ENCODE measurements at places on chromosomes 2 and 18.

GRCh38 chr2:39512941-39513340 lies 75.9 kb upstream of the MAP4K3 start:
- no peak for DNase-seq

DNA sequence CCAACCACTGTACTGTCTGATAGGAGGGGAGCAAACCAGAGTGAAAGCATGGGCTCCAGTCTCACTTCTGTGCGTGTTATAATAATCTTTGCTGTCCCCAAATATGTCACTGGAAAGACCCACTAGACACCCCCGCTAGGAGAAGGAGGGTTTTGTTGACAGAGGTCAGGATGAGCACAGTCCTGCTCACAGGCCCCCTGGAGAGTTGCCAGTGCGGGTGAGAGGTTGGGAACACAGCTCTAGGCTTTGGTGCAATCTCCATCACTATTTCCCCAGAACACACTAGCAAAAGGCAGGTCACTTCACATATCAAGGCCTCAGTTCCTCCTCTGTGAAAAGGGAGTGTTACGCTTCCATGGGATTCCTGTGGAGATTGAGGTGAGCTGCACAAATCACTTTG lies 9.7 kb downstream of the XDH start:
- DNase-seq: no peak

GRCh38 chr2:201237486-201238123 lies 22.7 kb upstream of the CASP8 start:
- DNase-seq: no peak

DNA sequence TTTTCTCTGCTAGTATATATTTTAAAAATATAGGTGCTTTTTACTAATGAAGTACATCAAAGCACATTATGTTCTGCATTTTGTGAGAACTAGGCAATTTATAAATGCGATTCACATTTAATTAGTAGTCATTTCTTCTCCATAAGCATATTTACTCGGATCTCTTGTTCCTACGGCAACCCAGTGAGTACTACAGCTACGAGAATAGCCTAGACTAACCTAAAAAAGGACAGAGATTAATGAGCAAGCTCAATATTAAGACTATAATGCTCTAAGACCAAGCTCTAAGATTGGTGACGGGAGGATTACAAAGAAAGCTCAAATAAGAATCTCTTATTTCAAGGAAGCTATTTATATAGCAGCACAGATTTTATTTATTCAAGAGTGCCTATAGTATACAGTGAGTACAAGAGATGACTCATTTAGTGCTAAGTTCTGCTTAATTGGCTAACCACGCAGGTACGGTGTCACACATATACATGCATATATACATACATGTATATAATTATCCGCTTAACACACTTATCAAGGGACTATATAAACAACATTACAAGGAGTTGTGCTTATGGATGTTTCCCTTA lies 364.7 kb downstream of the GPD2 start:
- no peak for DNase-seq

GRCh38 chr2:162840598-162841246 lies 2.2 kb upstream of the KCNH7 start:
- peak; percentile 31 for DNase-seq

- DNase-seq: no peak
Measured at GRCh38 chr2:185998562-185999070, 260.0 kb downstream of the FSIP2 start.

GRCh38 chr18:35836932-35837331 lies 135.5 kb upstream of the RMP24 start:
- DNase-seq: no peak

- no peak for DNase-seq
Measured at GRCh38 chr2:235095569-235095968, 143.8 kb downstream of the SH3BP4 start.

GRCh38 chr2:39778775-39779340 lies at the start of gene THUMPD2:
THUMPD2 (minus strand) TSS chr2:39779258; CDS start chr2:39779239, 19 bp downstream.
- DNase-seq: peak; percentile 84

- DNase-seq: no peak
Measured at GRCh38 chr2:236980961-236981360, 104.7 kb upstream of the COPS8 start.

GRCh38 chr2:196607073-196607472 lies 32.4 kb upstream of the CCDC150 start:
- DNase-seq: no peak

- DNase-seq: no peak
Measured at GRCh38 chr2:118350621-118351020, 262.4 kb downstream of the INSIG2 start.

DNA sequence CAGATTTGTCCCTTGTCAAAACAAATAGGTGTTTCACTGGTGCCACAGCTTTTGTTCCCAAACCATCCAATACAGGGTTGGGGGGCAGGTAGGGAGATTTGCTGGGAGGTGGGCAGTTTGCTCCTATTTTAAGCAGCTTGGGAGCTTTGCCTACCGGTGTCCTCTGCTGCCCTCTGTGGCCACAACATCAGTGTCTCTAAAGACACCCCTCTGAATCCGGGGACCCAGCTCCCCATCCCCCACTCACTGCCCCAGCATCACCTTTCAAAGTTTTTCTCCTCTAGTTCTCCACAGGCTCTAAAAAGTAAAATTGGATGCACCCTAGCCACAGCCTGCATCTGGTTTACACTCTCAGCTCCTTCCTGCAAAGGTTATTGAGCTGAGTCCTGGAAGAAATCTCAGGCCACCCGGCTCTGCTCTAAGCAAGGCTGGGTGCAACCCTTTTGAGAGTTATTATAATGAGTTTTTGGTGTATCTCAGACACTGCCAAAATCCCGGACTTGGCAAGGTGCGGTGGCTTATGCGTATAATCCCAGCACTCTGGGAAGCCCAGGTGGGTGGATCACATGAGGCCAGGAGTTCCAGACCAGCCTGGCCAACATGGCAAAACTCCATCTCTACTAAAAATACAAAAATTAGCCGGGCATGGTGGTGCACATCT lies 2.9 kb upstream of the EPAS1 start:
- DNase-seq: peak; percentile 59

DNA sequence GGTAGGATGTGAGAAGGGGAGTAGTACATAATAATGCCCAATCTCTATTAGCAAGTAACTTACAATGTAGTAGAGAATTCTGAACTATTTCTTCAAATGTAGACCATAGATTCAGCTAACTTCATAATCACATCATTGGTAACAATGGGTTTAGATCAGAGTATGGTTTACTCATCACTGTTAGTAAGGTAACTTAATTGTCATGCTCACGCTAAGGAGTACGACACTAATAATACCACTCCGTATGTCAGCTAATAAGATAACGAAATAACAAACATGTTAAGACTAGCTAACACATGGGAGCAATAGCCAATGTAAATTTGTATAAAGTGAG lies 56.4 kb upstream of the CCDC141 start:
- no peak for DNase-seq

- no peak for DNase-seq
Measured at GRCh38 chr2:113869253-113869652, 20.6 kb upstream of the ACTR3 start.

GRCh38 chr18:11998193-11998592 lies 16.9 kb downstream of the IMPA2 start:
- DNase-seq: no peak

GRCh38 chr2:176817061-176817565 lies 395.5 kb upstream of the HNRNPA3 start:
- peak; percentile 10 for DNase-seq

GRCh38 chr18:77407733-77408132 lies 158.1 kb downstream of the GALR1 start:
- no peak for DNase-seq

- DNase-seq: peak; percentile 48
Measured at GRCh38 chr2:38835990-38836389, 39.7 kb downstream of the DHX57 start.

DNA sequence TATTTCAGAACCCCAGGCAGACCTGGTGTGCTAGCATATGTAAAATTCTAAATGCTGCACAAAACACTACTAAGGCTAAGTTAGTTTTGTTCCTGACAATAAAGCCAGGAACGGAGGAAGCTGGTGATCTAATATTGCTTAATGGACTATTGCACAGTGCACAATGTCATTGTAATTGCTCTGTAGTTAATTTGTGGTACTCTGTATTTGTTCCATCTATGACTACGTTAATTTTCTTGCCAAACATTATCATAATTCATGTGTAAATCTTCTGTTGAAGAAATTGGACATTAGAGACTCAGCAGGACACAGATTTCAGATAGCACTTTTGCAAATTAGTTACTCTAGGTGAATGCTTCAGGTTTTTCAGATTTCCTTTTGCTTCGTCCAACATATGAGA lies 232.3 kb downstream of the RIT2 start:
- no peak for DNase-seq

- DNase-seq: peak; percentile 27
Measured at GRCh38 chr2:133498662-133499585, 69.3 kb downstream of the NCKAP5 start.

DNA sequence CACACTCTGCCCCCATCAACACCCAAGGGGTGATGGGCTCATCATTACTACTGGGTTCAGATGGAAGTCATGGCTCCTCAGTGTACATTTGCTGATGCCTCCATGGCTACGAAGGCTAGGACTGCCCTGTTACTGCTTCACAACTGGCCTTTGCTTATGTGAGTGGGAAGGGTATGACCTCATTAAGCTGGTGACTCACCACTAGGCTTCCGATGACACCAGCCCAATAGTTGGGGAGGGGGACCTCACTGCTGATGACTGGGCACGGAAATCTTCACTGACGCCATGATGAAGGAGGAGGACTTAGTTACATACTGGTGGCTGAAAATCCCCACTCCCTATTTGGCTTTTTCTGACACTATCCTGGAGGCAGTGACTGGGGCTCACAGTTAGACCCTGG lies 263.2 kb downstream of the CMPK2 start:
- no peak for DNase-seq

- no peak for DNase-seq
Measured at GRCh38 chr2:128727914-128728313, 409.2 kb upstream of the HS6ST1 start.

DNA sequence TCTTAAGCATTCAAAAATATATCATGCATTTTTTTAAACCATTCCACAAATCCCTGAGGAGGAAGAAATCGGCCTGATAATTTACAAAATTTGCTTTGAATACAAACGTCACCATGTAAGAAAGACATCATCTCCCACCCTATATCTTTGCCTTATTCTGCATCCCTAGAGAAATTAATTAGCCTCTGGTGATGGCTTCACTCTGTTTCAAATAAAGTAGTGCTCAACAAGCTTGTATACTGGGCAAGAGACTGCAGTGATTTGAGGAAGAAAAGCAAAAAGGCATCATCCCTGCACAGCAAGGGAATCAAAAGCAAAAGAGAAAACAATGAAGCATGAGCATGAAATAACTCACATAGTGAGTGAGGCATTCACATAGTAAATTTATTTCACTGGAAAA lies 375.5 kb downstream of the CDH7 start:
- no peak for DNase-seq

DNA sequence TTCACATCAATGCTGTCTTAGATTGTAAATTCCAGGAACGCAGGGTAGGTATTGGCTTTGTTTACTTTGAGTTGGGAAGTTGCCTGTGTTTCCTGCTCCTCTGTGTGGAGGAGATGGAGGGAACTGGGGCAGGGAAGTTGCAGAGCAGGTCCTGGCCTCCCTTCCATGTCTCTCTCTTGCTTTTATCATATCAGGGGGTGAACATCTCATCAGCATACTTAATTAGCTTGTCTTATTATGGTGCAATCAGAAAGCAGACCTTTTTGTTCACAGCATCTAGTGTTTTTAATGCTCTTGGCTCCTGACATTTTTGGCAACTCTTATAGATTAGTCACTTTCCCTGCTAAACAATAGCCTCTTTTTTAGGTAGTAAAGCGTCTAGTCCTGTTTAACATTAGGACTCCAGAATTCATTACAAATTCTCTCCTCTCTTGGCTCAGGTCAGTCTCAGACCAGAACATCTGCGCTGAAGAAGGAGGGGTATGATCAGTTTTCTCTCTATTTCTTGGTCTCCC lies 11.5 kb upstream of the DIPK1C start:
- DNase-seq: no peak

GRCh38 chr2:103627301-103627700 lies 865.5 kb downstream of the TMEM182 start:
- no peak for DNase-seq

- peak; percentile 72 for DNase-seq
Measured at GRCh38 chr2:11784747-11785610, 38.5 kb downstream of the LPIN1 start.

DNA sequence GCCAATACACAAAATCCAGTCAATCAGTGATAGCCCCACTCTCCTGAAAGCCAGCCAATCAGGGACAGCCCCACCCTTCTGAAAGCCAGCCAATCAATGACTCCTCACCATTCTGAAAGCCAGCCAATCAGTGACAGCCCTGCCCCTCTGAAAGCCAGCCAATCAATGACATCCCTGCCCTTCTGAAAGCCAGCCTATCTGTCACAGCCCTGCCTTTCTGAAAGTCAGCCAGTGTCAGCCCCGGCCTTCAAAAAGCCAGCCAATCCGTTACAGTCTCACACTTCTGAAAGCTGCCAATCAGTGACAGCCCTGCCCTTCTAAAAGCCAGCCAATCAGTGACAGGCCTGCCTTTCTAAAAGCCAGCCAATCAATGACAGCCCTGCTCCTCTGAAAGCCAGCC lies 95.9 kb upstream of the HDAC4 start:
- DNase-seq: no peak

DNA sequence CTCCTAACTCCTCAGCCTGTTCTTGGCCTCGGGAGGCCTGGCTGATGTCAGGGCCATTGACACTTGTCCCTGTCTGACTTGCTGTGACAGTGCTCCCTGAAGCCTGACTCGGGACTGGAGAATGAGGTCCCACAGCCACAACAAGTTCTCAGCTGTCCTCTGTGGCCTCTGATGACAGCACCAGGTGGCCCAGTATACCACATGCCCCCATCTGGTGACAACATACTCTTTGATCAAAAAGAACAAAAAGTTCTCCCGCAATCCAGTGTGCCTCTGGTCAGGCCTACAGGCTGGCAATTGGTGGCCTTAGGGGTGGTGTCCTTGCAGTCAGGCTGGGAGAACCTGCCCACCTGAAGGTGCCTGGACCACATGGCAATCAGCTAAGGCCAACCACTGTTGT lies 102.6 kb downstream of the SEPTIN10 start:
- no peak for DNase-seq

- no peak for DNase-seq
Measured at GRCh38 chr18:26309281-26309680, 83.0 kb downstream of the TAF4B start.

DNA sequence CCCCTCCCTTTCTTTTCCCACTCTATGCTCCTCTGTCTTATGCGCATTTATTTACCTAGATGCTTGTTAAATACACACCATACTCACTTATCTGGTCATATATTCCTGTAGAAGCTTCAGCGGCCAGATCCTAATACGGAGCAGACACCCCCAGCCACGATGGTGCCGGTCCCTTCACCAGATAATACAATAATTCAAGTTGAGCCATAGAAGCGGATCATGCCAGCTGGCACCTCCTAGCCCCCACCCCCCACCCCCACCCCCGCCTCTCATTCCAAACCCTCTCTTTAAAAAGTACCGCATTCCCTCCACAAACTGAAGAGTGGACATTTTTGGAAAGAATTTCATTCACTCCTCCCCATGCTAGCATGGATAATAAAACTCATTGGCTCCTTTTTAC lies 95.2 kb downstream of the BIN1 start:
- no peak for DNase-seq

DNA sequence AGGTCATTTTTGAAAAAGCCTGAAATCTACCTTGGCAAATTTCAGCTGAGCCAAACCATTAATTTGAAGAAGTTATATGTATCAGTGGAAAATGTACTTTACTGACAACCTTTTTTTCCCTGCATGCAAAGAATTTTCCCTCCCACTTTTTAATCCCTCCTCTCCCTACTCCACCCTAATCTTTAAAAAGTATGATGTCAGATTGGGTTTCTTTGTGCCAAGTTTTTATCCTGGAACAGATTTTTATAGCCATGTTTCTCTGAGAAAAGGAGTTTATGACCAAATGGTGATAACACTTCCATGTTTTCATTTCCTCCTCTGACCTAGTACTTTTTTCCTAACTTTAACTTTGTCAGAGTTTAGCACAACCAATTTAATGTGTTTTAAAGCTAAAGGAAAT lies 250.3 kb upstream of the FOSL2 start:
- DNase-seq: no peak

Data from GM20000 (cell line).